ENCODE measurements at places on chromosomes 11 and 22.

GRCh38 chr22:28812516-28812915 lies 12.1 kb upstream of the XBP1 start:
- no peak for DNase-seq

GRCh38 chr22:43289976-43290721 lies 53.0 kb downstream of the SCUBE1 start:
- DNase-seq, result peak; percentile 80

DNA sequence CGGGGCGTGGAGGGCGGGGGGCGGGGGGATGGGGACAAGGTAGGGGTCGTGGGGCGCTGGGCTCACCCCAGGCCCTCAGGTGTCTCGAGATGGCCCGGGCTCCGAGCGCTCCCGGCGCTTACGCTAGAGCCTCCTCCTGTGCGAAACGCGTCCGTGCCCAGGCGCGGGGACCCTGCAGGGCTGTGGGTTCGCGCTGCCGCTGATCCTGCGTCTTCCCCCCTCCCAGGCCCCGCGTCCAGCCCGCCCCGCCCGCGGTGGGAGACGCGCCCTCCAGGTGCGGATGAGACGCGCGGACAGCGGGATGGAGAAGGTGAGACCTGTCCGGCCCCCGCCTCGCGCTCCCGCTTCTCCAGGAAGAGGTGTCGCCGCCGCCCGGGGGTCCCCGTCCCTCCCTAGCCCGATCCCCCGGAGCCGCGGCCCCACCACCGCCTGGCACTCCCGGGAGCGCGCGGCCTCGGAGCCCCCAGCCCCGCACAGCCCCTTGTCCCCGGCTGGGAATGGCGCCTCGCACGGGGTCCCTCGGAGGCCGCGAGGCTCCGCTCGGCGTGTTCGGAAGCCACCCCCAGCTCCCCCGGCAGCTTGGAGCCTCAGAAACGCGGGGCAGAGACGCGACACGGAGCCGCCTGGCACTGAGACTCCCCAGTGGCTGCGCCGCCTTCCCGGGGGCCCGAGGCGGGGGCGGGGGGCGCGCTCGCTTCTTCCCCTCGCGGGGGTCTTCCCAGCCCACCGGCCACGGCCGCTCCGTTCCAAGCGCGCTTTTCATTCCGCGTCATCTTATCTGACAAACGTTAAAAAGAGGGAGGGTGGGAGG lies 27.6 kb upstream of the TOLLIP start:
- peak; percentile 30 for DNase-seq

- no peak for DNase-seq
Measured at GRCh38 chr11:29801561-29801960, 215.3 kb downstream of the KCNA4 start.

Data from NCI-H345 (cell line).